ENCODE measurements at places on chromosomes 12 and 14.

DNA sequence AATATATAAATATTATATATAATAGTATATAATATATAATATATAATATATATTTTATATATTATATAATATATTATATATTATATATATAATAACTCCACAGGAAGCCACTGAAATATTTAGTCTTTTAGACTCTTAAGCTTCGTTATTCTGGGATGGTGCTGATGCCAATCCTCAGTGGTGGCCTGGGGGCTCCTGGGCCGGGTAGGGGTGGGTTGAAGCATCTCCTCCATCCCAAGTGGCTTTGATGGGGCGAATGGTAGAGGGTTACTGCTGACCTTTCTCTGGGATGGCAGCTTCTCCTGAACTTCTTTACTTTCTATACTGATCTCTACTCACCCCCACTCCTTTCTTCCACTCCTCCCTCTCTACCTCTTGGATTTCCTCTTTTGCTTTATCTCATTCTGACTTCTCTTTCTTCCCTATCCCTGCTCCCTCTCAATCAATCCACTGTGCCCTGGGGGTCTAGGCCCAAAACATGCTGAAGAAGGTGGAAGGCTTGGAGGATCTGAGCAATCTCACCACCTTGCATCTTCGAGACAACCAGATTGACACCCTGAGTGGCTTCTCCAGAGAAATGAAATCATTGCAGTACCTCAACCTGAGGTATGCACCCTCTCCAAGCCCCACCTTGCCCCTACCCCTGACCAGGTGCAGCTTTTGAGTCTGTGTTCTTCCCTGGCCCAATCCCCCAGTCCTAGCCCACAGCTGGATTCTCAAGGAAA lies 4.8 kb upstream of the ENO2 start:
- DNase-seq: no peak

DNA sequence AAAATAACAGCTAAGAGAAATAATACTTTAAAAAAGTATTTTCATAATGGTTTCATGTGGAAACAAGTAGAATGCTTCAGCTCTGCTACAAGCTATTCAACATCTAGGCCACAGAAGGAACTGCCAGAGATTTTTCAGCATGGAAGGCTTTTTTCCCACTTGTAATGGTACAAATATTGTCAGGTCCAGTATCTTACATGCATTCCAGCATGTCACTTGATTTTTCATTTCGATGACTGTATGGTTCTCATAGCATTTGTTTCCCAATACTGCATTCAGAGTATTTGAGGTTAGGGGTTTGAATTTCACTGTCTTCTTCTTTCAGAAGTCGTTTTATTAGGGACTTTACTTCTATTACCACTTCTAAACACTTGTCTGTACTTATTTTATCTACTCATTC lies 1701.5 kb upstream of the FLRT2 start:
- no peak for DNase-seq

- DNase-seq: no peak
Measured at GRCh38 chr12:15648558-15648957, 140.6 kb downstream of the EPS8 start.

DNA sequence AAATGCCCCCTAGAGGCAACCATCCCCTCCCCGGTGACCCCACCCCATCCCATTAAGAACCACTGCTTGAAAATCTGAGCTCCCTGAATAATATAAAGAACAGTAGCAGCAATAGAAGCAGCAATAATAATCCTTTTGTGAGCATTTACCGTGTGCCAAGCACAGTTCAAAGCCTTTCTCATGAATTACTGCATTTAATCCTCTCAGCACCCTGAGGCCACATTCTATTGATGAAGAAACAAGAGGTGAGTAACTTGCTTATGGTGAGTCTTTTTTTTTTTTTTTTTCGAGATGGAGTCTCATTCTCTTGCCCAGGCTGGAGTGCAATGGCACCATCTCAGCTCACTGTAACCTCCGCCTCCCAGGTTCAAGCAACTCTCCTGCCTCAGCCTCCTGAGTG lies 65.0 kb downstream of the KCNK10 start:
- DNase-seq: no peak

DNA sequence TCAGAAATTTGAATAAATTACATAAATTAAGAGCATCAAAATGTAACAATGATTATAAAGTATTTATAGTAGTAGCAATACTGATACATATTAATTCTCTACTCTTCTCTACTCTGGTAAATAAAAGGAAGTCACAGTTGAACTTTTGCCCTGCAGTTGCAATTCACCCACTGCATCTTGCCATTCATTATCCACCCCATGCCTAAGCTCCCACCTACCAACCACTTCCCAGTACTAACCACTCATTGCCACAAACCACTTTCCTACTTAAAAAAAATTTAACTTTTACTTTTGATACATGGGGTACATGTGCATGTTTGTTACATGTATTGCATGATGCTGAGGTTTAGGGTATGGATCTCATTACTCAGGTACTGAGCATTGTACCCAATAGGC lies 174.0 kb downstream of the RASSF9 start:
- DNase-seq: no peak

DNA sequence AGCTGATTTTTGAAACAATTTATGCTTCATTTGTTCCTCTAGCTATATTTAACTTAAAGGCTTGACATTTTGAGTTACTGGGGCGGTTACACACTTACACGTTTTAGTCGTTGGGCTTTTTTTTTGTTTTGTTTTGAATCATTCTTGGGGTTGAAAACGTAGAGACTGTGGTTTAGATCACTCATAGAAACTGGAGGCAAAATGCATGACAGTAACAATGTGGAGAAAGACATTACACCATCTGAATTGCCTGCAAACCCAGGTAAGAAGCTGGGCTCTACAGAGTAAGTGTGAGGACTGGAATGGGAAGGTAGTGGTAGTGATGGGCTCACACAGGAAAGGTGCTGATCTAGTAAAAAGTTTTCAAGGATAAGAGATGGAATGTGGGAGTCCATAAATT lies at the start of gene CLEC2D:
Gene CLEC2D, plus strand, starts transcription at position 180 of the 400 bp plus-strand sequence. Its CDS starts 22 bp downstream, at position 202.
- no peak for DNase-seq

GRCh38 chr12:120767071-120768024 lies 41.7 kb downstream of the ACADS start:
- peak; percentile 12 for DNase-seq

DNA sequence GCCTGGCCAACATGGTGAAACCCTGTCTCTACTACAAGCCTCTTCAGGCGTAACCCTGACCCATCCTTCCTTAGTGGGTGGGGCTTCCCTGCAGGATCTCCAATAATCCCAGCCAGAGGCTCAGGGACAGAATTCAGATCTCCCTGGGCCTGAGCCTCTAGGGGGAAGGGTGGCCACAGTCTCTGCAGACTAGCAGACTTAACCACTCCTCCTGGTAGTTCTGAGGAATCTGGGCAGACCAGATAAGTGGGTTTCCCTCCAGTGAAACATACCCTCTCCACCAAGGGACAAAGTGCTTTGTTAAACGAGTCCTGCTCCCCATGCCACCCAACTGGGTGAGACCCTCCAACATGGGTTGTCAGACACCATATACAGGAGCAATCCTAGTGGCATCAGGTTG lies 36.6 kb upstream of the TRIM9 start:
- DNase-seq: no peak
